ENCODE measurements at places on chromosomes 1 and 21.

- DNase-seq = no peak
Measured at GRCh38 chr21:37909936-37910335, 6.3 kb downstream of the KCNJ6 start.

- no peak for DNase-seq
Measured at GRCh38 chr1:6970221-6970620, 185.0 kb downstream of the CAMTA1 start.

DNA sequence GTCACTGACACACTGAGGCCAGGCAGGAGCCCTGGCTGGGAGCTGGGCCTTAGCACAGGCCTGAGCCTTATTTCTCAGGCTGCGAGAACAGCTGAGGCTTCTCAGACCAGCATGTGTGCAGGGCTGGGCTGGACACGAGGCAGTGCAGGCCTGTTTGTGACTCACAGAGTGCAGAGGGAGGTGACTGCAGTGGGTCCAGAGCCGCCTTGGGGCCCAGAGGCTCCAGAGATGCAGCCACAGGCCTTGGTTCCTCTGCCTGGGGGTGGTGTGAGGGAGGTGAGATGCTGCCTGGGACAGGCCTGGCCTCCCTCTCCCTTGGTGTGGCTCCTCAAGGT lies 61.2 kb upstream of the ETV3 start:
- DNase-seq = no peak

- DNase-seq = no peak
Measured at GRCh38 chr1:246383791-246384190, 123.3 kb downstream of the SMYD3 start.

- DNase-seq = no peak
Measured at GRCh38 chr1:84062496-84062895, 63.6 kb upstream of the TTLL7 start.

- no peak for DNase-seq
Measured at GRCh38 chr1:113984710-113985109, 5.4 kb downstream of the OLFML3 start.

- DNase-seq = no peak
Measured at GRCh38 chr1:29393451-29393826, 157.1 kb downstream of the PTPRU start.

DNA sequence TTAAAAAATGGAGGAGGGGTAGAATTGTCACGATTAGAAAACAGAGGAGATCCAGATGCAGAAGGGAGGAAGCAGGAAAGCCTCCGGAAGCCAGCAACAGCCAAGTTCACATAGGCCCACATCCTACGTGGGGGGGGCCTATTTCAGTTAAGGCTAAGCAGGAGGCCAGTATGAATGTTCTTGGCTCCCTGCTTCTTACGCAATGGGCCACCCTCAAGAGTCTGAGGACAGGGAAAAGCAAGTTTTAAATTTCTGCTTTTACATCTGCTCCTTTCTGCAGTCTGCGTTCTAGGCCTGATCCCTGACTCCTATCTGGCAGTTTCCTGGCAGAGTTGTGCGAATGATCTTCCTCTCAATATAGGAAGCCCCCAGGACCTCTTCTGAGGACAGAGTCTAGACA lies 30.6 kb downstream of the RABIF start:
- DNase-seq = no peak

- DNase-seq = no peak
Measured at GRCh38 chr21:42818328-42818749, 61.0 kb downstream of the WDR4 start.

GRCh38 chr1:90558754-90559378 lies 158.2 kb downstream of the BARHL2 start:
- peak; percentile 21 for DNase-seq

GRCh38 chr1:207673399-207673798 lies 28.5 kb downstream of the CR1L start:
- no peak for DNase-seq

DNA sequence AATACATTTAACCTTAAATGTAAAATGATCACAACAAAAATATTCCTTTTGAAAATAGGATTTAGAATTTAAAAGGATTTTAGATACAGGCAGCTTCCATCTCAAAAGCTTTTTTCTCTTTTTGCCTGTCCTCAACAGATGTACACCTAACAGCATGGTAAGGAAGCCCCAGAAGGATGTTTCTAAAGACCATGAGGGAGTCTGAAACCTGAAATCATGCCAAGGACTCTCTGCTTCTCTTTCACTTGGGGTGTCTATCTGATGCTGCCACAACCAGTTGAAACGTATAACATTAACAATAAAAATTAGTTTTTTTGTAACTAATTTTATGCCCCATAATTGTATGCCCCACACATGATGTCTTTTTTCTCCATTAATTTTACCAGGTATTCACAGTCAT lies 5.4 kb upstream of the ZNF281 start:
- DNase-seq = no peak
